ENCODE measurements at places on chromosomes 1 and 21.

- no peak for ATAC-seq
Observed at GRCh38 chr1:98054786-98055185, 134.0 kb upstream of the DPYD start.

DNA sequence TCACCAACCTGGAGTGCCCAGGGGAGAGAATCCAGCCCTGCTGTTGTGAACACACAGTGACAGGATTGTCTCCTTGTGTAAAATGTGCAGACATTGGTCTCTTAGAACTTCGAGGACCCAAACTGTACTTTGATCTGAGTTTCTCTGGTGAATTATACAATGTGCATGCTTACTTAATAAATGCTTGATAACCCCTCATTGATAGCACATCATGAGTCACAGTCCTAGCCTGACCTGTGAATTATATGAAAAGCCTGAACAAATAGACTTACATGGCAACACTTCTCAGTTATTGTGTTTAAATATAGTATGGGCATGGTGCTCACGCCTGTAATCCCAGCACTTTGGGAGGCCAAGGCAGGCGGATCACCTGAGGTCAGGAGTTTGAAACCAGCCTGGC lies 22.6 kb downstream of the IFNGR2 start:
- ATAC-seq = no peak

DNA sequence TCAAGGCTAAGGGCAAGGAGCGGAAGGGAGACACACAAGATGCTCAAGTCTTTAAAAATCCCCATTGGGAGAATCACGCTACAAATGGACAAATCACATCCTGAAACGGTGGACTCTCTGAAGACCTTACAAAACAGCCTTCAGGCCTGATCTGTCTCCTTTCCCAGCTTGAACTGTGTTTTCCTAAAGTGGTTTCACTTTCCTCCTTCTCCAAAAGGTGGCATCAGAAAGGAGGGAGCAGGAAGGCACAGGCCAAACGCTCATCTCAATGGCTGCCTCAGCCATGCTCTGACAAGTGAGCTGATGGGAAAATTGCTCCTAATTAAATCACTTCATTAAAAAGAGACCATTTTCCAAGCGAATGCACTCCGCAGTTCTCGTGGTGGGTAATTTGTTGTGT lies 47.7 kb downstream of the UTP25 start:
- no peak for ATAC-seq

- ATAC-seq = no peak
Observed at GRCh38 chr1:233172201-233172600, 123.3 kb downstream of the PCNX2 start.

GRCh38 chr1:164647211-164647610 lies 88.2 kb downstream of the PBX1 start:
- no peak for ATAC-seq

DNA sequence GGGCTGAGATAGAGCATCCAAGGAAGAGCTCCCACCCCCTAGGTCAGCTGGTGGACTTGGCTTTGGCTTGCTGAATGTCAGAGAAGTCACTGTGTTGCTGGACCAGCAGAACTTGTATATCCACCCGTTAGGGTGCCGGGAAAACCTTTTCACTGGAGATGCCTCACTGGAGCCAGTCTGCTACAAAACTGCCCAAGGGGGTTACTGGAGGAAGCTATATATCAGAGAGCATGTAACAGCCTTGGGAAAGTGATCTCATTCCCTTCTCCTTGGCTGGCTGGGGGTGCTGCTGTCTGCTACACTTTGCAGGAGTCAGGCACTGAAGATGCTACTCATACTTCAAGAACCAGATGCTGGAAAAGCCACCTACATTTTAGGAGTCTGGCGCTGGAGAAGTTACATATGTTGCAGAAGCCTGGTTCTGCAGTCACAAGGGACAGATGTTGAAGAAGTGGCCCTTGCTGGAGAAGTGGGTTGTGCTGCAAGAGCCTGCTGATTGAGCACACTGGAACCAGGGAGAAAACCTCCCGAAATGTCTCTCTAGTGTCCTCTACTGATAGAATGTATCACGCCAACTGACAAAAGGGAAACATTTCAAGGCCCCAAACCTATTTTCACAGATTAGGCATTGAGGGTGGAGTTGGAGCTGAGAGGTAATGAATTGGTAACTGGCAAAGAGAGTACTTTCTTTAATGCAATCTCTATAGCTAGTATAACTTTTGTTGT lies 250.6 kb downstream of the SPATA17 start:
- ATAC-seq = no peak

DNA sequence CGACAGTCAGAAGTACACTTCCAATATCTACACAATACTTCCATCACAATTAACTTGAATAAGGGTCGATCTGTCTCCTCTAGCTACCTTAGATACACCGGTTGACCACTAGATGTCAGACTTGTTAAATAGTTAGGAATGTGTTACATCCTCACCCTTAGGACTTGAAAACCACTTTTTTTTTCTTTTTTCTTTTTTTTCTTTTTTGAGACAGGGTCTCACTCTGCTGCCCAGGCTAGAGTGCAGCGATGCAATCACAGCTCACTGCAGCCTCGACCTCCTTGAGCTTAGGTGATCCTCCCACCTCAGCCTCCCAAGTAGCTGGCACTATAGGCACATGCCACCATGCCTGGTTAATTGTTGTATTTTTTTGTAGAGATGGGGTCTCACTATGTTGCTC lies 120.4 kb upstream of the GREM2 start:
- ATAC-seq = peak; percentile 58

DNA sequence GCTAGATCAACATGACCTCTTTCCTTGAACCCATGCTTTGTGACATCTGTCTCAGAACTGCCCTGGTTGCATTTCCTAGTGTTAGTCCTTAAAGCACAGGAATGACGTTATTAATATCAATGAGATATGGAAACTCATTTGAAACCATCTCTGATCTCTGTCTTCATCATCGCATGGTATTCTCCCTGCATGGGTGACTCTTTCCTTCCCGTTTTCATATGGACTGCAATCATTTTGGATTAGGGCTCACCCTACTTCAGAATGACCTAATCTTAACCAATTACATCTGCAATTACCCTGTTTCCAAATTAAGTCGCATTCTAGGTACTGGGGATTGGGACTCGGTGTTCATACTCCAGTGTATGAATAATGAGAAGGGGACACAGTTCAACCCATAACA lies 41.7 kb upstream of the DISC1 start:
- no peak for ATAC-seq

DNA sequence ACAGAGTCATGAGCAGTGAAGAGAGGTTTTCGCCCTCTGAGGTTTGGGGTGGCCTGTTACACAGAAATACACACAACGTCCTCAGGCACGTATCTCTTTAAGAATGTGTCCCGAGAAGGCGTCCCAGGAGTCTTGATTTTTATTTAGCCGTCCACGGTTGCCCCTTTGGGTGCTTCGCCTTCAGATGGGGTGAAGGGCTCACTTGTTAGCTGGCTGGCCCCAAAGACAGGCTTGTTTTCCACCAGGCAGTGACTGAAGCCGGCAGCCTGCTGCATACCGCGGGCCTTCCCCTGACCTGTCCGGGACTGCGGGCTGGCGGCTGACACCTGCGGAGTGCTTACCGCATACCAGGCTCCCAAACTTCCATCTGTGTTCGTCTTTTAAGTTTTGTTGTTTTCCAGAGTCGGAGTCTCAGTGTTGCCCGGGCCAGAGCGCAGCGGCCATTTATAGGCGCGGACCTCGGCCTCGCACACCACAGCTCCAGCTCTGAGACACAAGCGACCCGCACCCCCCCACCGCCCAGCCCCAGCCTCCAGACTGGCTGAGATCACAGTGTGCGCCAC lies 1.6 kb upstream of the ADARB1 start:
- ATAC-seq = no peak

- ATAC-seq = no peak
Observed at GRCh38 chr1:247360991-247361731, 29.5 kb upstream of the ZNF496 start.

- ATAC-seq = no peak
Observed at GRCh38 chr1:243299069-243299468, 43.2 kb downstream of the SDCCAG8 start.

DNA sequence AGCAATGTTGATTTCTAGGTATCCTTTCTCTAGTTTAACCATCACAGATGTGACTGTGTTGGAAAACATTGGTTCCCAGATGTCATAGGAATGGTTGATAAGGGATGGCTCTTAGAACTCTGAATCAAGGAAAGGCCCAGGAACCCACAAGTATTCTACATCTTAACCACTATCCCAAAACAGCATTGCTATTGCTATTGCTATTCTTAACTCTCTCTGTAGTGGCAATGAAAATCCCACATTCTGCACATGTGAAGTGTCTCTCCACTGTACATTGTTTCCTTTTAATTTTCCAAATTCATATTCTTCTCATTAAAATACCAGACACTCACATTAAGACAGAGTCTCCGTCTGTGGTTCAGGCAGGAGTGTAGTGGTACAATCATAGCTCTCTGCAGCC lies 420.4 kb upstream of the RUNX1 start:
- ATAC-seq = no peak

All from stimulated activated memory B cell treated with anti-CD40 and anti-IgM and Interleukin-4, amounts not matched to agents 10 μg/mL and 1 μg/mL and 100 μg/mL, for 72 hours (primary cell).